ENCODE measurements at places on chromosomes 3 and 15.

- no peak for DNase-seq
These were observed 71.8 kb downstream of the TMEM44 start for GRCh38 chr3:194561306-194561974.

- DNase-seq = no peak
These were observed 337.8 kb downstream of the LRRC3B start for GRCh38 chr3:26960382-26960781.

DNA sequence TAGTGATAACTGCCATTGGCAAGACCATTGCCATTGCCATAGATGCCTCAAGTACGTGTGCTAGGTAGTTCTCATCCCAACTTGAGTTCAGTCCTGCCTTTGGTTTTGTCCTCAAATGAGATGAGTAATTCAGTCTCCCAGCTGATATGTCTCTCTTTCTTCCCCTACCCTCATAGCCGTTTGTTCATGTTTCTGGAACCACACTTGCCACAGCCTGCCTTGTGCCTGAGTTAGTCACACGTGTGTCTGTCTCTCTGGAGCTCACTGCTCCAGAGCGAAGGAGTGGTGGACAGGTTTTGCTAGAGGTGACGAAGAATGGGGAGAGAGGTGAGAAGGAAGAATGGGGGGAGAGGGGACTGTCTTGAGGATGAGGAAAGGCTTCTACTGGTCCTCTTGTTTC is 88.0 kb upstream of the IGF1R start:
- no peak for DNase-seq

DNA sequence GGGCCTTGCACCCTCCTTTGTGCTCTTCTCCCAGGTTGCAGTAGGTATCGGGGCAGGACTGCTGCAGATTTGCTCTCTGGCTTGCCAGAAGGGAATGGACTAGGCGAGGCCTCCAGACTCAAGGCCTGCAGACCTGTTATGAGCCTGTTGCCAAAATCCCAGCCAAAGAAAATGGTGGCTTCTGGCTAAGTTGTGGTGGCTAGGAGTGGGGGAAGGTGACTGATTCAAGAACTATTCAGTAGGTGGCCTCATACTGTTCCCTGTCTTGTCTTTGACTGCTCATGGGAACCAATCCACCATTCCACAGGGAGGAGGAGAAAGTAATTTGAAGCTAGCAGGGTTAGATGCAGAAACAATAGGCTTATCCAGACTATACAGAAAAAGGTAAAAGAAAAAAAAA is 380.4 kb upstream of the PROK2 start:
- DNase-seq = no peak

GRCh38 chr15:43735416-43735815 is 10.8 kb upstream of the PDIA3 start:
- no peak for DNase-seq

DNA sequence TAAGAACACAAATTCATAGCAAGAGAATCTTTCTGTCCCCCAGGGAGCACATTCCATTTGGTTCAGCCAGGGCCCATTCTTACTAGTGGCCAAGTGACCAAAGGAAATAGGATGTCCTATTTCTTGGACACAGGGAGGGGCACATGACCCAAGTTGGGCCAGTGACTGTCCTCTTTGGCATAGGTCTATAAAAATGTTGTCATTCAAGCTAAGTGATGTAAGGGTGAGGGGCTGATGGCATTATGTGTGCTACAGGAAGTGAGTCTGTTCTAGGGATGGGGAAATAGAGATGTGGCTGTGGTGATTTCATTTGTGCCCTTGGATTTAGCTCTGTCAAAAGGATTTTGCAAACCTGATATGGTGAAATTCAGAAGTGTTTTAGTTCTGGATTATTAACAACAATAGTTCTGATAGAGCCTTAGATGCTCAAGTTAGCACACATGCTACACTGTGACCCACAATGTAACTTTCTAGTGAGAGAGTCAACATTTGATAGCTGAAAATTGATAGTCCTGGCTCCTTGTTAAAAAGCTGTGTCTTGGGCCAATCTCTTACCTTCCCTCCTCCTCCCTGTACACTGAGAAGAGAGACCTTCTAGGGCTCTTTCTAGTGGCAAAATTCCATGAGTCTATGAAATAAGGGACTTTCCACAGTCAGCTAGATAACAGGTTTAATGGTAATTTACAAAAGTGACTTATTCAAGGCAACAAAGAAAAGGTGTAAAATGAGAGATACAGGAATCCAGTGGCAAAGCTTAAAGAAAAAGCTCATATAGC is 117.2 kb downstream of the THRB start:
- no peak for DNase-seq

GRCh38 chr15:32729700-32730395 is 12.0 kb downstream of the GREM1 start:
- no peak for DNase-seq

- no peak for DNase-seq
These were observed 143.1 kb upstream of the NUDT16 start for GRCh38 chr3:131238496-131238895.

DNA sequence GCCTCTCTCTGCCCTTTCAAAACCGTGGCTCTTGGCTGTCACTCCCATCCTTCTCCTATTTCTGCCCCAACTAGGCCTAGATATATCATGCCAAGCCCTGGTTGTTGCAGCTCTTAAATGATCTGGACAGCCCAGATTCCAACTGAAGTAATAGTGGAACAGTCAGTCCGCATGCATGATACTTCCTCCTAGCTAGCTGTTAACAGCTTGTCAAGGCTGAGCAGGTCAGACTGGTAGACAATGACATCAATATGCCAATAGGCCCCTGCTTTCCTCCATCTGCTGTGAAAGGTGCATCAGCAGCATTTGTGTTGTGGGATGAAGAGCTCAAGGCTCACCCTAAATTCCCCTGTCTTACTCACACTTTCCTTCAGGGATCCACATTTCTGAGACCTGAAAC is 527.7 kb upstream of the TGFBR2 start:
- no peak for DNase-seq

DNA sequence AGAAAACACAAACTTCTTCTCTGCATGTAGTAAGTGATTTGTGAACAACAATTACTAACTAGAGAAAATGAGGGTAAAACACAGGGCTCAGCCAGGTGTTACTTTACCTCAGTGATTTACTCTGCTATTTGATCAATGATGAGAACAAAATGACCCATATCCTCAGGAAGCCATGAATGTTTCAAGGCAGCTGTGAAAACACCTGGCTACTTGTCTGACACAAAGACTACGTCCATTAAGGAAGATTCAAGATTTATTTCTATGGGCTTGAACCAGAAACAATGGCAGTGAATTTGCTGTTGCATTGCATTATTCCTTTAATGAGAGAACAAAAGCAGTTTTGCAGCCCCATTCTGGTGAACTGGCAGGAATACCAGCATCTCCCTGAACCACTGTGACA is 374.6 kb upstream of the ARL6 start:
- DNase-seq = no peak

- DNase-seq = no peak
These were observed 125.9 kb upstream of the SLC7A14 start for GRCh38 chr3:170711786-170712185.

DNA sequence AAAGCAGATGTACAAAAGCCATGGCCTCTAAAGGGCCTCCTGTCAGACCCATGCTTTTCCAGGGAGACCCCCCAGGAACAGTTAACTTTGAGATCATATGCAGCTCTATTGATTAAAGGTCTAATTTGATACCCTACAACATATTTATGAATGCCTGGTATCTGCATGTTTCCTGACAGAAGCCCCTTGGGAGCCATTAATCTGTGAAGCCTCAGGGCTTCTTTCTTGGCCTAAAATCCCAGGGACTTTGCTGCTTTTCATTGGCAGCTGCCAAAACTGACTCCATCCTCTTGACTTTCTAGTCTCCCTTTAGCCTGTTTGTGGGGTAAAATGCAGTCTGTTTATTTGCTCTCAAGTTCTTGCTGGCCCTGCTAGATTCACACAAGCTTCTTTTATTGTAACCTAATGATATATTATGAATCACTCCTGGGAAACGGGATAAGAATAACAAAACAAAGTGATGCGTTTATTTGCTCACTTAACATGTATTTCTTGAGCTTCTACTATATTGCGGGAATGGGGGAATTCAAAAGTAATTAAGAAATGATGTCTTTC is 257.0 kb downstream of the LSAMP start:
- no peak for DNase-seq

GRCh38 chr3:19155375-19155774 is 7.1 kb downstream of the KCNH8 start:
- DNase-seq = no peak

DNA sequence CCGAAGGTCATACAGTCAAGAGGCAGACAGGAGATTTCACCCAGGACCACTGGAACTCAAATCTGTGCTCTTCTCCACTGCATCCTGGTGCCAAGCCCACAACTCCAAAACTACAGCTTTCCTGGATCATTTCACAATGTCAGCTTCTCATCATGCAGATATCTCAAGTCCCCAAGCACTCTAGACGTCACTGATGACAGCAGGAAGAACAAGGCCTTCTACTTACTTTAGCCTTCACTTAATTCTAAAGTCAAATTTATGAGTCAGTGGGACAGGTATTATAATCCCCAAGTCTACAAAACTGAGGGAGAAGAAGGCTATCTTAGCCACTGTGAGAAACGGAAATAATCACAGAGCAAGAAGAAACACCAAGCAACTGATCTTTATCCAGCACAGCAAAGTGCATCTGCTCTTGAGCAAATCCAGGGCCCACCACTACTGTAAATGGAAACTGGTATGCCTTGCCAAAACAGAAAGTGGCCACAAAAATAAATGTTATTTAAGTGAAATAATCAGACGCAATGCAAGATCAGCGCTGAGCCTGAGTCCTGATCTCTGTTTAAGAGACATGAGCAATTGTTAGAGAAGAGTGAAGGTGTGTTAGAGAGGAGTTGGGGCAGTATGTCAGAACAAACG is 928 bp downstream of the RAD18 start:
- DNase-seq = no peak

DNA sequence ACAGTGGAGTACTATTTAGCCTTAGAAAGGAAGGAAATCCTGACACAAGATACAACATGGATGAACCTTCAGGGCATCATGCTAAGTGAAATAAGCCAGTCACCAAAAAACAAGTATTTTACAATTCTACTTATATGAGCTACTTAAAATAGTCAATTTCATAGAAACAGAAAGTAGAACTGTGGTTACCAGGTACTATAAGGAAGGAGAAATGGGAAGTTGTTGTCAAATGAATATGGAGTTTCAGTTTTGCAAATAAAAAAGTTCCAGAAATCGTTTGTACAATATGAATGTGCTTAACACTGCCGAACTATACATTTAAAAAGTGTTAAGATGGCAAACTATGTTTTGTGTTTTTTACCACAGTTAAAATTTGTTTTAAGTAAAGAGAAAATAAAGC is 26.8 kb downstream of the TRANK1 start:
- no peak for DNase-seq

DNA sequence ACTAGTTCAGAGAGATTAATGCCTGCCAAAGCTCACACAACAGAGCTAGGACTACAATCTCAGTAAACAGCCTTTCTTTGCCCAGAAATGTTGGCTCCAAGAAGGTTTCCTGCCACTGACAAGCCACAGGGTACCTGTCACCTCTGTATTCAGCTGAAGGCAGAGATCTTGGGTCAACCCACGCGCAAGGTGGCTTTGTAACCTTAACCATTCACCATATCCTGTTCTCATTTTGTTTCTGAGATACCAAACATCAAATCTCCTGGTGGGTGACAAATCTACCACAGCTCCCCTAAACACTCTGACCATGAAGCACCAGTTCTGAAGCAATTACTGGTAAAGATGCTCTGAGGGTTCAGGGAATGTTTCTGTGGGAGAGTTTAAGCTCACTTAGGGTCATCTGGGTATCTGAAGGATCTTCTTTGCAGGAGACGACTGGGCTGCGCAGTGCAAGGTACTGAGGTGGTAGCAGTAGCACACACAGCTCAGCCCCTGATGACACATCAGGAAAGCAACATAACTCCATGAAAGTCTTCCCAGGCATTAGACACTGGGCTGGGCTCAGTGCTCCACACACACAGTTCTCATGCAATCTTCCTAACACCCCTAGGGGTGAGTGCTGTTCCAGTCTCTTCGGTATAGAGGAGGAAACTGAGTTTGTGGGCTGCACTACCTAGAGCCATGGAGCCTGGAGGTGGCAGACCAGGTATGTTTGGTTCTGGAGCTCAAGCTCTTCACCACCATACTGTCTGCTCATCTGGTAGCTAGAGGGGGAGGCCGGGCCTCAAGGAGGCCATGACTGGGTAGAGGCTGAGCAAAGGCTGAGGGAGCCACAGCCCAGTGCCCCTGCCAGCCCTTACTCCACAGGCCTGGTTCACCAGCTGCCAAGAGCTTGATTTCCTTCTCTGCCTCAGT is 7.7 kb downstream of the CXCR6 start:
- peak; percentile 48 for DNase-seq

DNA sequence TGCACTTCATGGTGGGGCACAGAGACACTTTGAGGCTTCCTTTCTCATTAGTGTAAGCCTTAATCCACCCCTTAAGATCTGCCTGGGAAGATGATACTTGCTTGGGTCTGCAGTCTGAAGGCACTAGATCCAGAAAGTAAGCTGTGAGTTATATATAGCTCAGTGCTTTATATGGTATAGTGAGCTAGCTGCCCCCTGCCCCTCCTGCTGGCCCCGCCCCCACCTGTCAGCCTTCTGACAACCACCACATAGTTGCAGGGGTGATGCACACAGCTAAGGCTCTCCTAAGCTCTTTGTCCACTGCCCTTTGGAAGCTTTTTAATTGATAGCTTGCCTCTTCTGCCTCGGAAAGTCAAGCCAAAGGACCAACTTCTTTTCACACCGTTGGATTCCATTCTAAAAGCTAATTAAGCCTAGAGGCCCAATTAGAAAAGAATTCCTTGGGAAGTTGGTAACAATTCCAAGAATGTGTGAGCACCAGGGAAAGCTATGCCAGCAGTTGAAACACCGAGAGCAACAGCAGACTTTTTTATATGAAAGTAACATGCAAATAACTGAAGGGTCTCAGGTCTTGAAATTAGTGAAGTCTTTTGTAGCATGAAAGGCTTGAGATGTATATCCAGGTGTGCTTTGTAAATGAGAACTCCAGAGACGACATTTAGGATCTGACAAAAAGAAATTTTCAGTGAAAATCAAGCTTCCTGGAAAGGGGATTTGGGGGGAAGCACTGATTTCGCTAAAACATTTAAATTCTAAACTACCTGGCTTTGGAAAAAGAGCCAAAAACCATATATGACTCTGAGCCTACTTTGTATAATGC is 2.3 kb downstream of the TPM1 start:
- no peak for DNase-seq

DNA sequence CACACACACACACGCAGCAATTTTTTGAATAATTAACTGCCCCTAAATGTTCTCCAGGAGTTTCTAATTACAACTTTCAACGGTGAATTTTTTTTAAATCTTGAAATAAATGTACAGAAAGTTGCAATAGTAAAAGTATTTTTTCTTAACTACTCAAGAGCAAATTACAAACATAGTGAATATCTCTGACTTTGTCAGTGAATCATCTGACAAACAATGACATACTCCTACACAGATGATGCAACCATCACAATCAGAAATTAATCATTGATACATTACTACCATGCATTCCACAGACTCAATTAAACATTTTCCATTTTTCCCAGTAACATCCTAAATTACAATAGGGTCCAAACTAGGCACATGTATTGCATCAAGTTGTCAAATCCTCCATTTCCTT is 597.3 kb downstream of the NAALADL2 start:
- DNase-seq = no peak

Data from stimulated activated CD4-positive, alpha-beta T cell treated with anti-CD3 and anti-CD28 coated beads, Interleukin-15, amount 100 ng/mL, for 48 hours (primary cell).